ENCODE measurements at places on chromosomes 7 and 10.

DNA sequence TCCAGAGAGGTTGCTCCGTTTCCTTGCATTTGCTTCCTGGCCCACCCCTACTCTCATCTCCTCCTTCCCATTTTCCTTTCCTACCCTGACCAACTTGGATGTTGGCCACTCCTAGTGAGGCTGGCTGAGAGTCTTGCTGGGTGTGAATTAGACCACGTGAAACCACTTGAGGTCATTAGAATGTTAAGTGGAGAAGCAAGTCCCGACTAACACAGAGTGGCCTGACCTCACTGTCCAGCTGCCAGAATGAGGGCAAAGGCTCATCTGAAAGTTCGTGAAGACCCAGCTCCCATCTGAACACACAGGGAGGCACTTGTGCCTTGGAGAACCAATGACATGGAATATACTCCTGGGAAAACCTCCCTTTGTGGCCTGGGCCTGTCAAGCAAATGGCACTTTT lies 80.8 kb downstream of the WDR11 start:
- no peak for DNase-seq

GRCh38 chr7:151539088-151539671 lies 19.5 kb upstream of the RHEB start:
- DNase-seq: no peak

GRCh38 chr10:110655320-110655719 lies 11.2 kb downstream of the RBM20 start:
- DNase-seq: no peak

GRCh38 chr10:117342641-117343040 lies 32.6 kb downstream of the PDZD8 start:
- DNase-seq: no peak

DNA sequence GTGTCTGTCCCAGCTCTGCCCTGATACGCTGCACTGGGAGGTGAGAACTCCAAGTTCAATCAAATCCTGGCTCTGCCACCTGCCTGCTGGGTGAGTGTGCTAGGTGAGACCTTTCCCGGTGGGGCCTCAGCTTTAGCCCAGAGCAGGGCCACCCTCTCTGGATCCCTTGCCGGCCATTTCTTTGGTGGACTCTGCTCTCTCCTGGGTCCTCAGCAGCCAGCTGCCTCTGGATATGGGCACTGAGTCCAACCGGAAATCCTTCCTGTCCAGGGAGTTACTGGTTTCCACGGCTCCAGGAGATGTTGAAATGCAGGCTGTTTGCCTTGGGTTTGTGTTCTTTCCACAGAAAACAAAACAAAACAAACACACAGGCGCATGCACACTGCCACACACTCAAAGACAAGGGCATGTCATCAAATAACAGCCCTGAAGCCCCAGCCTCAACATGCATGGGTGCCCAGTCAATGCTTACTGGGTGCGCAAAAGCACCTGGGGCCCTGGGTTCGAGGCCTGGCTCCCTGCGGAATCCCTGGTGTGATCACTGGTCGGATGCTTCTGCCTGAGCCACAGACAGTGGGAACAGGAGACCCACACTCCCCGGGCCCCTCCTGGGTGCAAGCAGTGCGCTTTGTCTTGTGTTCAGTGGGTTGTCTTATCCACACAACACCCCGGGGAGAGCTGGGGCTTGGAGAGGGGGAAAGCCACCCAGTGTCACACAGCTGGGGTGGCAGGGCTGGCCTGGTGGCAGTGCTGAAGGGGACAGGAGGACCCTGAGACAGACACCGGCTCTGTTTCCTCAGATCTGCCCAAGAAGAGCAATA lies 33.1 kb downstream of the PPIF start:
- DNase-seq: no peak

DNA sequence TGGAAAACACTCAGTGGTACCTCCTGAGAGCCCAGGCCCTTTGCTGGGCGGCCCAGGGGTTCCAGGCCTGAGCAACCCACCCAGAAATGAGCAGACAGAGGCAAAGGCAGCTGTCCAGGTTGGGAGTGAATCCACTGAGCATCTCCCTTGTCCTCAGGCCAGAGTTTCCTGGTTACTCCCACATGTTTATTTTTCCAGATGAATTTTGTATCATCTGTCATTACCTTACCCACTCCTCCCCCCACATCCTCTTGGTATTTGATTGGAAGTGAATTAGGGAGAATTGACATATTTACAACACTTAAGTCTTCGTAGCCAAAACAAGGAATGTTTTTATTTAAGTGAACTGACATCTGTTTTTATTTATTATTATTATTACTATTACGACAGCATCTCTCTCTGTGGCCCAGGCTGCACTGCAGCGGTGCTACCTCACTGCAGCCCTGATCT lies 13.2 kb upstream of the LMBR1 start:
- no peak for DNase-seq

DNA sequence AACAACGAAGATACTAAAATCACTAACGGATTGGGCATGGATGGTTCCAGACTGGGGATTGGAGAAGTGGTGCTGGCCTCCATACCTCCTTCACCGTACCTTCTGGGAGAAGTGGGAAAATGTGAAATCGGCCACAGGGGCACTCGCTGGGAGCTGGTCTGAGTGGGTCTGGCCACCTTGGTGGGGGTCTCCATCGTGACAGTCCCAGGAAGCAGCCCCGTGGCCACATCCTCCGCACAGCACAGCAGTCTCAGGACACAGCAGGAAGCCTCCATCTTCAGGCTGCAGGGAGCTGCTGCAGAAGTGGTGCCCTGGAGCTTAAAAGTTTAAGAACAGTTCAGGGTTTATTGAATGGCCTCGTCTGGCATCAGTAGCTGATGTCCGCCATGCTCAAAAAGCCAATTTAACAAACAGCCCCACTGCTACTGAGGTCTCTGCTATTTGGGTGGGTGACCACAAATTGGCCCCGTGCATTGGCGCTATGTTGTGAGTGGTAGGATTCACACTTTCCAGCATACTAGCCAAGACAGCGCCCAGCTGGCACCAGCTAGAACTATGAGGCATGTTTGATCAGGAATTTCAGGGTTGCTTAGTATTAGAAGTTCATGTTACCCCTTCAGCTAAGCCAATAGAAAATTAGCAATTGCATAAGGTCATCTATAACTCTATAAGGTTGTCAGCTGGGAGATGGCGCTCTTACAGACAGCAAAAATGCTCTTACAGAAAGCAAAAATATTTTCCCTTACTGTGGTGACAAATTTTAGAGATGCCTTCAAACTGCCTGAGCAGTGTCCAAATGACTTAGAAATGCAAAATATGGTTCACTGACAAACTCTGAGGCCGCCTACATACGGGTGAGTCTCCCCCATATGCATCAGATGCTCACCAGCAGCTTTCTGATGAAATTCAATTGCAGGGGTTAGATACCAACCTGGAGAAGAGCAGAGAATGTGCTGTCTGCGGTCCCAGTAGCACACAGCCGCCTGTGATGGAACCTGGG lies 17.0 kb downstream of the PKD1L1 start:
- DNase-seq: no peak

DNA sequence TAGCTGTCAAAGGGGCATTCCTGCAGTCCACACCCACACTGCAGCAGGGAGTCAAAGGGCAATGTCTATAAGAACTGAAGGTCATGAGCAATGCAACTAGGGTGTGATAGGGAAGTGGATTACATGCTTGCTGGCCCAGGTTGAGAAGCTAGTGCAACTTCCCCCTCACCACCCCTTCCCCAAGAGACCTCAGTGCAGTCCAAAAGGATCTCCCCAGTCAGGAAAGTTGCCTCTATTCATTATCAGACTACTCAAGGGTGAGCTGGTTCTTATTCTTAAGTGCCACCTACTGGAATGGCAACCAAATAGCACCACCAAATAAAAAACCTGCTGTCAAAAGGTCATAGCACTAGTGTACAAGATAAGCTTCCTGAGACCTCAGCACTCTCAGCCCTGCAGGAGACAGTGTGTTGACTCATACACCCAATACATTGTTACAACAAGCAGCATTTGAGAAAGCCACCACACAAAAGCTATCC lies 28.2 kb downstream of the MTERF1 start:
- DNase-seq: no peak

GRCh38 chr7:141165521-141165920 lies 91.7 kb downstream of the TMEM178B start:
- no peak for DNase-seq

DNA sequence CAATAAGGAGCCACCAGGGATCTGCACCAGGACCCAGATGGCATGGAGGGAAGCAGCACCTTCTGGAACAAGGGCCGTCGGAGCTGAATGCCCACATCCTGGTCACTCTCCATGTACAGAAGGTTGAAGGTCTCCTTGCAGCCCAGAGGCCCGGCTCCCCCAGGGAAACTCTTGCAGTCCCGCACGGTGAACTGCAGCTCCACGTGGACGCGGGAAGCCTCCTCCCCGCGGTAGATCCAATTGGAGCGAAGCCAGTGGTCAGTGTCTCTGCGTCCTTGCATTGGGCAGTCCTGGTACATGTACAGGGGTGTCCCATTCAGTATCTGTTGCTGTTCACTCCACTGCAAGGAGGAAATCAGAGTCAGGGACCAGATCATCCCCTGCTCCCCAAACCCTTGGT lies 7.4 kb downstream of the EPHA1 start:
- no peak for DNase-seq

DNA sequence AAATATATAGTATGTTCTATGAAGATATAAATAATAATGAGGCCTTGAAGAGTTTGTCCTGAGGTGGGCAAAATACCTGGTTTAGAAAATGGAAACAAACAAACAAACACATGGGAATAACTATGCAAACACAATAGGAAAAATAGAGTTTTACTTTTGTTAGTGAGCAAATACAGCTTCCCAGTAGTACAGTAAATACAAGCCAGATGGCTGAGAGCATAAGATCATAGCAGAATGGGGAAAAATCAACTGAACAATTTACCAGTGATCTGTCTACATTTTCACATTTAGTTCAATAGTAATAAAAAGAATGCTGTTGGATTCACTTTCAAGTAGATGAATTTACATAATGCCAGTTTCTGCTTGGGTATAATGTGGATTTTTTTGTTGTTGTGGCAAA lies 45.1 kb downstream of the ADD3 start:
- no peak for DNase-seq

- no peak for DNase-seq
These were observed 54.3 kb downstream of the EGFR start for GRCh38 chr7:55073051-55073511.

DNA sequence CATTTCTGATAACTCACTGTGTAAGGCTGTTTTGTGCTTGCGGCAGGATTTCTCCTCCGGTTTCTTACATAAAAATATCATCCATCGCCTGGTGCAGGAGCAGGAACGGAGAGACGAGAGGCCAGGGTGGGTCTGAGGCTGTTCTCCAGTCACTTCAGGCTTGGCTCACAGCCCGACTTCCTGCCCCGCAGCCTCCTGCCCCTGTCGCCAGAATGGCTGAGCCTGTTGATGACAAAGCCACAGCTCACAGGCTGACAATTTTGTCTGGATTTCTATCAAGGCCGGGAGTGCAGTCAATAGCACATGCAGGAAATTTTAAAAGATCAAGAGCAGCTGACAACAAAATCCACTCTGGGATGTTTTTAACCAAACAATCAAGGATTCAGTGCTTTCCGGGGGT lies 229.7 kb upstream of the ZNF32 start:
- no peak for DNase-seq

DNA sequence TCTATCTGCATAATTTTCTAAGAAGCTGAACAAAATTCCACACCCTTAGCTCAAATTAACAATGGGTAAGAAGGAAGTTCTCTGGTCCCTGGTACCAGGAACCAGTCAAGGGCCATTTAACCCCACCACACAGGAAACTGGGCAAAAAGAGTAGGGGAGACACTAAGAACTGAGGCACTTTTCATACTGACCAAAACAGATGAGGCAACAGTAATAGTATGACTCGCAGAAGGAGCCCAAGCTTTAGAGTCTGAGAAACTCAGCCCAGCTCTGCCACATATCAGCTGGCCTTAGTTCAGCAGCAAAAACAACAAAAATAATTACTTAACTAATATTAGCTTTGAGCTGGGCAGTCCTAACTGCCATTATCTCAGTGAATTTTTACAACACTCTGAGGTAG lies 221.2 kb downstream of the FAM107B start:
- no peak for DNase-seq

DNA sequence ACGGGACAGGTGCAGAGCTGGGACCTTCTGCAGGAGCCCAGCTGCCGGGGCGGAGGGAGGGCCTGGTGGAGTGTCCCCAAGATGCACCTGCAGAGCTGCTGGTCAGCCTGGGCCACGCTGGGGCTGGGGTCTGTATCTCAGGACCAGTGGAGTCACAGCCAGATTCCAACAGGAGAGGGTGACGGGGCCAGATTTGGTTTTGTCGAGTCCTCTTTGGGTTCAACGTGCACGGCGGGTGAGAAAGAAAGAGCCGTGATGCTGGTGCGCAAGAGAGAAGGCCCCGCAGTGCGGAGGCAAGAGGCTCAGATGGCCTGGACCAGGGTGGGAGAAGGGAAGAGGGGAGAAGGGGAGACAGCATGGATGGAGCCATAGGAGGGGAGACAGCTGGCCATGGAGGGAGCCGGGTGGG lies 462.9 kb downstream of the PTPRN2 start:
- DNase-seq: no peak

DNA sequence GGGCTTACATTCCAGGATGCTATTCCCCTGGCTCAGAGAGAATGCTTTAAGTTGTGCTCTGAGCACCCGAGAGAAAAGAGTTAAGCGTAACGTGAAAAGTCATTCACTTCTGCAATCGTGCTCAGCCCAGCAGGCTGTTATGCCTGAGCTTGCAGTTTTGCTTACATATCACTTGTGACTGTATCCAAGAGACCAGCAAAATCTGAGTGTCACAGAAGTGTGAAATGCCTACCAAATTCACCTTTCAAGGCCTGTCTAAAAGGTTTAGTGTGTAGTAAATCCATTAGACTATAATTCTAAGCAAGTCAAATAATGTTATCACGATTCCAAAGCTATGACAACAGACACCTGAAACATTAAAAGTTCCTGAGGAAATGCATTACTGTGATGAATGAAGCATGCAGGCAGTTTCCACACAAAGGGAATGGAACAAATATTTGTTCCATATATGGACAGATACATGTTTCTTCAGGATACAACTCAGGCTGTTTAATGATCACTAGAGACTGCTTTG lies 20.1 kb downstream of the ITGB1 start:
- no peak for DNase-seq

GRCh38 chr7:70630440-70630817 lies 501.5 kb upstream of the GALNT17 start:
- DNase-seq: no peak

DNA sequence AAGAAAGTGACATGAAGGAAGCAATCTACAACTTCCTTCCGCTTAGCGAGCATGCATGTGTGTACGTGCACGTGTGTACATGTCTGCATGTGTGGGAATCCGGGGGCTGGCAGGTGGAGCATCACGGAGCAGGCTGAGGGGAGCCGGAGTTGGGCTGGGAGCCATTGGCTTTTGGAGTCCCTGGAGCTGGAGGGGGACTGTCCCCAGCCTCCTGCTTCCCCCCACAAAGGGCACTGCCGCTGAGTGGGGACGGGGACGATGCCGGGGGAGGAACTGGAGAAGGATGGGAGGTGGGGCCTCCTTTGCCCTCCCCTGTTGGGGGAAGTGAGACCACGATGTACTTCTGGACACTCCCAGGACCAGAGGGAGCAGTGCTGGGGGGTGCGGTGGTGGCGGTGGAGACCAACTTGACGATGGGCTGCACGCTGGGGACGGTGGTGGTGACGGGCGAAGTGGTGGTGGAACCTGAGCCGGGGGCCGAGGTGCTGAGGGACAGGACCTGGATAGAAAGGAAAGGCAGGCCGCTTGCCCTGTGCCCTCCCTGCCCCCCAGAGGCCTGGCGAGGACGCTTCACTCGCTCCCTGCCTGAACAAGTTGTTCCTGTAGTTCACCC lies 5.8 kb downstream of the AP4M1 start:
- no peak for DNase-seq

All from stimulated activated CD8-positive, alpha-beta memory T cell treated with anti-CD3 and anti-CD28 coated beads, Interleukin-4, amount 100 ng/mL, for 24 hours (primary cell).